HFFc6 (cell line): ENCODE measurements at places on chromosomes 12 and 14. TPM values are rescaled to one million over a fixed set of nuclear protein-coding genes. Genes with fewer than 3 reads are reported as not detected.

DNA sequence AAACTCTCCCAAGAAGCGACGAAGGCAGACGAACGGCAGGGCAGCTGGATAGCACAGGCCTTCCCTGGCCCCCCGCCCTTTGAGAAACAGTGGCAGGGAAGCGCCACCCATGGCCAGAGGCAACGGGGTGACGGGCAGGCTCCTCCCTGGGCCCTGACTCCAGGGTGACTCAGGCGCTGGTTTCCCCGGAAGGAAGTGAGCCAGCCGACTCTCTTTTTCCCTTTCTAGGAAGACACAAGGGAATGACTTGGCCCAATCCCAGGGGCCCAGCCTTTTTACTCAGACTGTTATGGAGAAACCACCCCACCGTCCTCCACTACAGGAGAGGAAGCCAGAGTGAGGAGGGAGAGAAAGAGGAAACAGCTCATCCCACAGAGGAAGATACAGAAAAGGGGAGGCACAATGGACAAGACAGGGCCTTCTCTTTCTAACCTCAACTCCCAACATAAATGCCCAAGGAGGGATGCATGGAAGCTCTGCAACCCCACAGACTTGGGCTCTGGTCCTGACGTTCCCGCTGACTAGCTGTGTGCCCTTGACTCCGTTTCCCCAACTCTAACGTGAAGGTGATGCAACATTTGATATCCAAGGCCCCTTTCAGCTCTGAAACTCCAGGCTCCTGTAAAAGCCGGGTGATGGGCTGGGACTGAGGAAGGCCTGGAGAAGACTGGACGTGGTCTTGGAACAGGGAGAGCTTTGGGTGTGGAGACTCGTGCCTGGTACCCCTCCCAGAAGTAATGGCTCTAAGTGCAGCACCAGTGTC, 27.9 kb downstream of the ACTN1 start:
- H3K4me1 ChIP-seq: peaks cover 98% of the 10 kb centered on the region
- H3K27ac ChIP-seq: peak overlapping the region; percentile 93
- H3K36me3 ChIP-seq: peaks cover 34% of the 10 kb centered on the region
- peak; percentile 98 for DNase-seq
- peak overlapping the region; percentile 82 for H3K4me3 ChIP-seq

DNA sequence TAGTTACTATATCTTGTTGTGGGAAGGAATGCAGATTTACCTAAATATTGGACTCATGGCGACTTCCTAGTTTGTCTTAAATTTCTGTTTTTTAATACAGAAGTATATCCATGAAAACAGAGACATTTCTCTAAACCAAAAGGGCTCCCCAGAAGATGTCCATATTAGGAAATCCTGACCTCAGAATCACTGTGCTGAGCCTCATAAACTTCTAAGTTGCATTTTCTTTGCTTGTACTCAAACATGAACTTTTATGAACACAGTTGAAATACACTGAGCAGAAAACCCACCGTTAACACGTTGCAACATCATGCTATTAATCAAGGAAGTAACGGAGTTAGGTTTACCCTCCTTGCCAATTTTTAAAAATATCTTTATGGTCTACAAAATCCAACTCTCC, 42.9 kb upstream of the NR2C1 start:
- no peaks in the 10 kb centered on the region for H3K27me3 ChIP-seq
- H3K36me3 ChIP-seq: peaks cover 5% of the 10 kb centered on the region
- H3K4me1 ChIP-seq: peaks cover 49% of the 10 kb centered on the region

GRCh38 chr12:45703942-45704341, 25.6 kb upstream of the ARID2 start:
- no peaks in the 10 kb centered on the region for H3K36me3 ChIP-seq
- peaks cover 17% of the 10 kb centered on the region for H3K4me1 ChIP-seq
- no peak overlapping the region for H3K27ac ChIP-seq
- H3K27me3 ChIP-seq: no peaks in the 10 kb centered on the region; the same call in 1 of the 2 replicates

DNA sequence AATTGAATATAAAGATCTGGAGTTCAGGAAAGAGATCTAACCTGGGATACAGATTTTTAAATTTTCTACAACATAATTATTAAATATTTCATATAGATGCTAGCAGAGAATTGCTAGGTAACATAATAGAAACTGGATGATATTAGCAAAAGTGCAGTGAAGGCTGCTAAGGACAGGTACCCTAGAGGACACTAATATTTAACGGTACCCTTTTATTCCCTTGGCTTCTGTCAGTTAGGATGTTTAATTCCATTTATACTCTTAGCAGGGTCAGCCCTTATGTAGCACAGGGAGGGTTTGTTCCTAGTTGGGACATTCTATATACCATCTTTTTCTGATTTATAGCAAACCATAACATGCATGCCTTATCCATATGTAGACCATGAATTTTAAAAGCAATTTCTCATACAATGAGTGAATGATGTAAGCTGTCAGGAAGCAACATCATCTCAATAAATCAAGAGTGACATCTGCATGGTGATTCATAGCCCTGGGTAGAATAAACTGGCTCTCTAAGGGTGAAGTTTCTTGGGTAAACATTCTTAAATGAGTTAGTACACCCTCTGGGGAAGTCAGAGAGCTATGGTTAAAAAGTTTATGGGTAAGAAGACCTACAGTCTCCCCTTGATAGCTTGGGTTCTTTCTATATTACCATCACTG, 404.4 kb upstream of the MGAT4C start:
- no peak for DNase-seq
- H3K4me3 ChIP-seq: no peak overlapping the region
- H3K36me3 ChIP-seq: no peaks in the 10 kb centered on the region
- no peaks in the 10 kb centered on the region for H3K4me1 ChIP-seq

DNA sequence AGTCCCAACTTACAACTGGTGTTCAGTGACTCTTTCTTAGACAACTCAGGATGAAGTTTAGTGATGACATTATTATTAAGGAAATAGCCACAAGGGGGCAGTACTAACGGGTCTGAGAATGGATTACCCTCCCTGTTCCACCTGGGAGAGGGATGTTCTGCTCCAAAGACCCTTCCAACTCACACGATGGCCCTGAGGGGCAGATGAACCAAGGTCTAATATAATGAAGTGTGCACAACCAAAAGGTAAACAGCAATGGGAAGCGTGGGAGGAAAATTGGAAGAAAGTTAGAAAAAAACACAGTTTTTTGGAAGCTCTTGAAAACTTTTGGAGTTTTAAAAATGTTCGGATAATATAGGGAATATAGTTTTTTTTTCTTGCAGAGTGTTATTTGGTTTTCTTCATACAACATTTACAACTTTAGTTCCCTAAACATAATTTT, 24.0 kb downstream of the FGF6 start:
- no peak overlapping the region for H3K27ac ChIP-seq
- no peak overlapping the region for H3K4me3 ChIP-seq
- peaks cover 20% of the 10 kb centered on the region for H3K27me3 ChIP-seq
- peak; percentile 28 for DNase-seq
- H3K4me1 ChIP-seq: no peaks in the 10 kb centered on the region

DNA sequence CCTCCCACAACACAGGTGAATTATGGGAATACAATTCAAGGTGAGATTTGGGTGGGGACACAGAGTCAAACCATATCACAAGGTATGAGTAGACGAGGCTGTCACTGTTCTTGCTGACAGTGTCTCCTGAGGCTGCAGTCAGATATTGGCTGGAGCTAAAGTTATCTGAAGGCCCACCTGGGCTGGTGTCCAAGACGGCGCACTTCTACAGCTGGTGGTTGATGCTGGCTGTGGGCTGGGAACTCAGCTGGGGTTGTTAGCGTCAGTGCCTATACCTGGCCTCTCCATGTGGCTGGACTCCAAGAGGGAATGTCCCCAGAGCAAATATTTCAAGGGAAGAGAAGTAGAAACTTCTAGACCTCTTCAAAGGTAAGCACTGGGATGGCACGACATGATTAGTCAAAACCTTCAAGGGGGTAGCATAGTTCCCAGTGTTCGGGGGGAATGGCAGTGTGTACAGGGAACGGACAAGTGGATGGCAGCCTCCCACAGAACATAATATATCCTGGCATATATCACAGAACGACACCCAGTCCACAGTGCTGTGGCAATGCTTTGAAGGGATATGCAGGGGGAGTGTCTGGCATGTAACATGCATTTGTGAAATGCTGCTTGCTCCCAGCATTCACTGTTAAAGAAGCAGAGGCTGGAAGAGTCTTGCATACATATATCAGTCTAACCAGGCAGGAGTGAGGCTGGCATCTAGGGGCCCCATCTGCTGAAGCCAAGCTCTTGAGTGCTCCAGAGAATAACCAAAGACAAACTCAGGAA, 126.7 kb upstream of the RFLNA start:
- DNase-seq: no peak
- H3K27ac ChIP-seq: no peak overlapping the region
- no peaks in the 10 kb centered on the region for H3K36me3 ChIP-seq
- H3K27me3 ChIP-seq: peaks cover 12% of the 10 kb centered on the region; the same call in 1 of the 2 replicates

- peak overlapping the region; percentile 85 for H3K4me3 ChIP-seq
- peak overlapping the region; percentile 98 for H3K27ac ChIP-seq
- H3K36me3 ChIP-seq: no peaks in the 10 kb centered on the region
- DNase-seq: peak; percentile 35
Observed at GRCh38 chr14:56005191-56006053, 112.8 kb upstream of the PELI2 start.

SMIM41 gene
- total RNA-seq: not detected in 3 replicates

ATP2B1 gene
- 54.7 to 67.3 TPM (median 67.1 TPM) in 3 replicates for total RNA-seq

FBLN5 gene
- total RNA-seq: 120 to 226 TPM (median 131 TPM) in 3 replicates

OTOGL gene
- total RNA-seq: 0.12 to 0.24 TPM (median 0.20 TPM) in 3 replicates
